ENCODE measurements at places on chromosomes 11 and 22.

DNA sequence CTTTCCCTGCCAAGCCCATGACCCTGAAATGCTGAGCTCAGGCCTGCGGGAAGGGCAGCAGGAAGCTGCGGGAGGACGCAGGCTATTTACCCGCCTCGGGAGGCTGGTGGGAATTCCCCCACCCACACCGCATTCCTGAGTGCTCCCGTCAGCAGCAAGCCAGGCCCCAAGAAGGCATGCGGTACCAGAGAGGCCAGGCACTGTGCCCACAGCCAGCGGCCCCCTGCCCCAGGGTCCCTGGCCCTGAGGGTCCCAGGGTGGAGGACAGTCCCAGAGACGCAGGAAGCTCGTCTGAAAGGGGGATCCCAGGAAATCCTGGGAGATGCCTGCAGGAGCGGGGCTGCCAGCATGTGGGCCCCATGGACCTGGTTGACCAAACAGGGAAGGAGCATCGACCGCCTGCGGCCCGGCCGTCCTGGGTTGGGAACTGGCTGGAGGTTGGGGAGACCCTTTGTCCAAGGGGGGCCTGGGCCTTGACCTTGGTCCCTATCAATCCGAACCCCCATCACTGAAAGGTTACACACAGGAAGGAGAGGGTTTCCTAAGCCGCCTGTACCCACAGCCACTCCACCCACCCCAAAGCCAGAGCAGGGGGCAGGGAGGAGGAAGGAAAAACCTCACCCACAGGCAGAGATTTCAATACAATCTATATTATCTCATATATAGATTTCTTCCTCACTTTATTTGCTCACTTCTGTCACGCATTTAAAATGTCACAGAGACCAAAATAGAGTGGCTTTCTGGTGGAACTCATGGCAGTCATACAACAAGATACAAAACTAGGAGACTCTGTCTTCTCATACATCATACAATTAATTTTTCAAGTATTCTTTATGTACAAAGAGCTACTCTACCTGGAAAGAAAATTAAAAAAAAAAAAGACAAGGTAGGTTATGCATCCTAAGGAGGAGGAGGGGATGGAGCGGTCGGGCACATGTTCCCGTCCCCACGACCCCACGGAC is 17.1 kb downstream of the MAFF start:
- DNase-seq: no peak

- no peak for DNase-seq
Observed at GRCh38 chr11:4017129-4017528, 77.5 kb upstream of the RRM1 start.

- no peak for DNase-seq
Observed at GRCh38 chr11:129189646-129190045, 2.5 kb downstream of the ARHGAP32 start.

DNA sequence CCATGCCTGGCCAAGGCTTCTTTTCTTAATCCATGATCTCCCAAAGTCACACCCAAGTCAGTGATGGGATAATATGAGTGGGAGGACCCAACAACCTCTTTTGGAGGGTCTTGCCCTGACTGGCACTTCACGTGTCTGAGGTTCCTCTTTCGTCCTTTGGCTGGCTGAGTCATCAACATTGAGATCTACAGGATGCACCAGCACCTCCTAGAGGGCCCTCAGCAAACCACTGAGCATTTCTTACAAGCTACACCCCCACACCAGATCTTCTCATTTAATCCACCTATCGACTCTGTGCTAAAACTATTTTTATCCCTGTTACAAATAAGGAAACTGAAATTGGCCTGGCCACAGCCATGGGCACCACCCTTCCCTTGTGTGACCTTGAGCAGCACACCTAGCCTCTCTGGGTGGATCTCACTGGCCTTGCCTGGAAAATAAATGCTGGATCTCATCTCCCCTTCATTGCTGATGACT is 63.4 kb downstream of the FLI1 start:
- no peak for DNase-seq

DNA sequence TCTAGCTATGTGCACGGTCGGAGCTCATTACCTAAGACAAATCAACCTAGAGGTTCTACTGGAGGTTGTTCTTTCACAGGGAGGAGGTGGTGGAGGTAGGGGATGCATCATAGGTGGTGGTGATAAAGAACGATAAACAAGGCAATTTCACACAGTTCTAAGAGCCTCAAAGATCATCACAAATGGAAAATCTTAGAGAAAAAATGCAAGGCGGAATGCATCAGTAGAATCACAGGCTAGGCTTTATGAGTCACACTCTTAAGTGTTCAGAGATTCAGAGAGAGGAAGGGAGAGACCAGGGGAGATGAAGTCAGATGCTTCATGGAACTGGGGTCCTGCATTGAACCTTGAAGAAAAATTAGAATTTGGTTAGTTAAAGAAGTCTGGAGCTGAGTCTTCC is 58.3 kb downstream of the TMPRSS5 start:
- DNase-seq: no peak

DNA sequence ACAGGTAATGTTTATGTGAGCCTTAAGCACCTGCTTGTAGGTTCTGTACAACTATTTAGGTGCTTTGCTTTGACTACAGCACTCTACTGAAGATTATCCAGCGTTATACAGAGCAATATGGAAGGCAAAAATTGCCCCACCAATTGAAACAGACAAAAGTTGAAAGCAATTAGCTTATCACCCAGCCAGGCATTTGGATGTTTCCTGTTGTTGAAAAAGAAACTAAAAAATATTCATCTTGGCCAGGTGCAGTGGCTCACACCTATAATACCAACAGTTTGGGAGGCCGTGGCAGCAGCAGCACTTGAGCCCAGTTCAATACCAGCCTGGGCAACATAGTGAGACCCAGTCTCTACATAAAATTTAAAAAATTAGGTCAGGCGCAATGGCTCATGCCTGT is 18.5 kb downstream of the ATL3 start:
- DNase-seq: no peak

All from hematopoietic multipotent progenitor cell treated with erythropoietin and hydrocortisone succinate and interleukin-3 and kit ligand, for 15 days (in vitro differentiated cells).